ENCODE measurements at places on chromosomes 1 and 21.
A peak's percentile ranks its signal among the peaks of the same experiment; 100 is the strongest.

GRCh38 chr1:41689558-41689981, 205.1 kb upstream of the EDN2 start:
- DNase-seq, result no peak

- no peak for DNase-seq
Observed at GRCh38 chr21:44088401-44088780, 18.8 kb upstream of the PWP2 start.

GRCh38 chr1:223150443-223150842, 7.4 kb upstream of the TLR5 start:
- DNase-seq, result no peak

DNA sequence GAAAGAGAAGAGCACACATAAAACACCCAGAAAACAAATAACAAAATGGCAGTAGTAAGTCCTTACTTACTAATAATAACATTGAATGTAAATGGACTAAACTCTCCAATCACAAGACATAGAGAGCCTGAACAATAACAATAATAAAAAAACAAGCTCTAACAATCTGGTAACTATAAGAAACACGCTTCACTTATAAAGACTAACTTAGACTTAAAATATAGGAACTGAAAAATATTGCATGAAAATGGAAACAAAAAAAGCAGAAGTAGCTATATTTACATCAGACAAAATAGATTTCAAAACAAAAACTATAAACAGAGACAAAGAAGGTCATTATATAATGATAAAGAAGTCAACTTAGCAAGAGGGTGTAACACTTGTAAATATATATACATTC, 83.1 kb upstream of the LYPLAL1 start:
- no peak for DNase-seq

GRCh38 chr1:221272940-221273339, 393.7 kb downstream of the HLX start:
- DNase-seq, result no peak

- DNase-seq, result no peak
Observed at GRCh38 chr1:15714406-15715136, 21.5 kb upstream of the SLC25A34 start.

DNA sequence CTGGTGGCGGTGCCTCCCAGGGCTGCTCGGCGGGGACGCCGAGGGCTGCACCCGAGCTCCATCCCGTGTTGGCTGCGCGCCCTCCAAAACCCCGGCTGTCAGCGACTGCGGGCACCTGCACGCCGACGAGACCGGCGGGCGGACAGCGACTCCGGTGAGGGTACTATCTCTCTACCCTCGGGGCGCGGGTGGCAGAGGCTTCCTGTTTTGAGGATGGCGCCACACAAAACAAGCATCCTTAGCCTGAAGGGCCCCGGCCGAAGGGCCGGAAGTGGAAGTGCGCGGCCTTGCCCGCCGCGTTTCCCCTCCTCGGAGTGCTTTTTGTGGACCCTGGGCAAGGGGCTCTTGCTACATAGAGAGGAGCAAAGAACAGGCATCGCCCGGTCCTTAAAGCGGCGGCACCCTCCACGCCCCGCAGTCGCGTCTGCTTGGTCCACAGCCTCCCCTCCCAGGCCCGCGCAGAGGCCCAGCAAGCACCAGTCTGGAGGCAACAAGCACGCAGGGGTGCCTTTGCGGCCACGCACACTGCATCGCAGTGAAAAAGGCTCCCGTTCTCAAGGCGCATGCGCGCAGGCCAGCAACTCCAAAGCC, 561 bp upstream of the COQ8A start:
- peak; percentile 50 for DNase-seq

DNA sequence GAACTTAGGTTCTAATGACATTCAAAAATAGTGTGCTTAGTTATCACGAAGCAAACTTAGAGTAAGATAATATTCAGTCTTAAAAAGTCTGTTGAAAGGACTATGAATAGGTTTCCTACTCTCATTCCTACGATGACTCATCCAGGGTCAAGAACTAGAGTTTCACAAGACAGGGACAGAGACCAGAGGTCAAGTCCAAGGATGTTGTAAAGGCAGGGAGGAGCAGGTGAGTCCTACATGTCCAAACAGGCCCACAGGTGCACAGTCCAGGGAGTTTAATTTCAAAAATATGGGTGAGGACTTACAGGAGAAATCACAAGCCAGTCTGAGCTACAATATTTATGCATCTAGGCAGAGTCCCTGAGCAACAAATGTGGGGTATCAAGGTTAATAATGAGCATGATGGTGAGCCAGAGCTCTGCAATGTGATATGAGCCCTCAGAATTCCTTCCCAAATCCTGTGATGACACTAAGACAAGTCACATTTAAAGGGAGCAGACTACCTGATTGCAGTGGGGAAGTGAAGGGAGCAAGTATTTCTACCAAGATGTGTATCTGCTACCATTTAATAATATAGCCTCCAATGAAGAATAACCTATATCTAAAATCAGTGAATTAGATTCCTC, 100.0 kb upstream of the NRIP1 start:
- DNase-seq, result no peak

- no peak for DNase-seq
Observed at GRCh38 chr1:55129194-55129728, 85.9 kb downstream of the USP24 start.

DNA sequence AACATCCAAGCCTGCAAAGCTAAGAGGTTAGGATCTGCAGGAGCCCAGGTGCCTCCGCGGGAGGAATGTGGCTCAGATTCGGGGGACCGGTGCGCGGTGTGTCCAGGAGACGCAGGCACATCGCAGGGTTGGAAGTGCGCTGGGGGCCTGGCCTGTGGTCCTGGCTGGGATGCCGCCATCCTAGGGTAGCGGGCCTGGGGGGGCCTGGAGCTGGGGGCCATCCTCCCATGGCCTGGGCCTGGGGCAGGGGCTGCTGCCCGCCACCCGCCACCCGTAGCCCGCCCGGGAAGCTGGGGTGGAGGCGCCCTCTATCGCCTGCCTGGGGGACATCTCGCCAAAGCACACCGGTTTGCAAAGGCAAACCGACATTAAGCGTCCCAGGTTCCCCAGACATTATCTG, 170.6 kb upstream of the ARHGEF16 start:
- no peak for DNase-seq

DNA sequence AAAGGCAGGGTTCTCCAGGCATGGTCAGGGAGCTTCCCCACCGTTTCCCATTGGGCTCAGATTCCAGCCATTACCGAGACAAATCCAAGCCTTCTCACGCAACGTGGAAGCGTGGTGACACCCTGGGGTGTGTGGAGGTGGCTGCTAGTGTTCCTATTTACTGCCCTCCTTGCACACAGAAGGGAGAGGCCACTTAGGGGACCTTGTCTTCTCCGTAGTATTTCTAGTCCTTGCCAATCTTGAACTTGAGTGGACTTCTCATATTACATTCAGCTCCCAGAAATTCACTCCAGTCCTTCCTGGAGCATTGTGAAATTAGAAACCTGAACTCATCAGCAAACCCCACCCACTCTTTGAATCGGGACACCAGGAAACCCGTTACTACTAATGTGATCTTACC, 131.6 kb downstream of the AJAP1 start:
- no peak for DNase-seq

DNA sequence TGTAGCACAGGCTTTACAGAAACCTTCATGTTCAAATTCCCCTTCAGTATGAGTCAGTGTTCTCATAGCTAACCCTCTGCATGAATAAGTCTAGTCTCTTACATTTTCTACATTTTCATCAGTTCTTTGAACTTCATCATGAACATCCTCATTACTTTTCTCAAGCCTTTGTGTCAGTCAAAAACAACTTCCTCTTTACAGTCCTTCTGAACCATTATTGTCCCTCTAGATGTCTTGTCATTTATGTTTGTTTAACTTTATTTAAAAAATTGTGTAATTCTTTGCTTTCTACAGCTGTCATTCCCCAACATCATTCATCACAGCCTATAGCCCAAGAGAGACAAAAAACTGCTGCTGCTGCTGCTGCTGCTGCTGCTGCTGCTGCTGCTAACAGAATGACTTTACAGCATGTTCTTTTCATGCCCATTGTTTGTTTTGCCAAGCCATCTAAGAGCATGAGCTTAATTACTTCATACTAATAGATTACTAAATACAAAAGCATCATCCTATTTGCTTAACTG, 133.1 kb downstream of the LRRC40 start:
- DNase-seq, result no peak

GRCh38 chr1:232435729-232436128, 194.2 kb downstream of the SIPA1L2 start:
- no peak for DNase-seq

GRCh38 chr1:25472471-25472870, 41.8 kb downstream of the MACO1 start:
- no peak for DNase-seq

DNA sequence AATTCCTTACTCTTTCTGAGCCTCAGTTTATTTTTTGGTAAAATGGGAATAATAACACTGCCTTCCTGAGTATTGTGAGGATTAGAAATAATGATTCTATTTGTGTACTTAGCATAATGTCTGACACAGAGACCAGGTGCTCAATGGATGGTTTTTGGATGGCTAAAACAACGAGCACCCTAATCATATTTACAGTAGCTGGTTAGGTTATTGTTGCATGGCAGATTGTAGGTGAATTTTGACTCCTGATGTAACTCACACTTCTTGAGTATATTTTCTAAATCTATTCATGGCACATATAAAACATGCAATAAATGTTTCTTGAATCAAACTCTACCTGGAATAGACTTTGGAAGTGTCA, 11.9 kb upstream of the DUSP10 start:
- DNase-seq, result no peak

DNA sequence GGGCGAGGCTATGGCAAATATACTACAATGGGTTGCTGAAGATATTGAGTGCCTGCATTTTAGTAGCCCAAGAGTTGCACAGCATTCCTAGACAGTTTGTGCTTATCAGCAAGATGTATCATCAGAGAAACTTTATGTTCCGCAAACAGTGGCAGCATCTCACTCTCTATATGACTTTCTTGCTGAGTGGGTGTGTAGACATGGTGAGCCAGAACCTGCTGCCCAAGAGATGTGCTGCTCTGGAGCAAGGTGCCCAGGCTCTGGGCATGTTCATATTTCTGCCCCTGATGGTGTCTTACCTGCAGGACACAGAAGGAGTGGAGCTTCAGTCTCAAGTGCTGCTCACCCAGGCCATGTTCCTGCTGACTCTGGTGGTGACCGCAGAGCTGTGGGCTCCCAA, 8.2 kb upstream of the RGSL1 start:
- DNase-seq, result no peak

- DNase-seq, result no peak
Observed at GRCh38 chr1:168004531-168004930, 67.7 kb upstream of the MPC2 start.

DNA sequence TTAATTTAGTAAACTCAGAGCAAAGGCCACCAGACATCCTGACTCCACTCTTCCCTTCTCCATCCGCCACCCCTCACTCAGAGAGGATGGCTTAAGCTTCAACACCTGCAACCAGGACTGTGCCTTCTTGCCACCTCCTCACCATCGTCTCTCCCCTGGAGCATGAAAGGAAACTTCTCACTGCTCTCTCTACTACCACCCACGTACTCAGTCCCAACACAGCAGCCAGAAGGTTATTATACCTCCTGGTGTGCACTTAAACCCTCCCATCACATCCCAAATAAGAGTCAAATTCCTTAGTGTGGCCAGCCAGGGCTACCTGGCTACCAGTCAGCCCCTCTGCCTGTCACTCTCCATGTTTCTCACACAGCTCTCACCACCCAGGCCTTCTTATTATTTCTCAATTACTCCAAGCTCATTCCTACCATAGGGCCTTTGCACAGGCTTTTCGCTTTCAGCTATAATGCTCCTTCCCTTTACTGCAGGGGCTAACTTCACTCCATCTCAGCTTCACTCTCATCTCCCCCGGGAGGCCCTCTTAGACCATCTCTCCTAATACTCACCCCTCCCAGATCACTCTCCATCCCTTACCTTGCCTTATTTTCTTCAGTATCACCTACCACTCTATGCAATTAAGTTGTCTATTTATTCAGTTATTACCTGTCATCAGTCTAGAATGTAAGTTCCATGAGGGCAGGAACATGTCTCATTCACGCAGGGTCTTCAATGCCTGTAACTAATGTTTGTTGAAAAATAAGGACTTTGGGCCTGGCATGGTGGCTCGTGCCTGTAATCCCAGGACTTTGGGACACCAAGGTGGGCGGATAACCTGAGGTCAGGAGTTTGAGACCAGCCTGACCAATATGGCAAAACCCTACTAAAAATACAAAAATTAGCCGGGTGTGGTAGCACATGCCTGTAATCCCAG, 137.5 kb downstream of the TOMM20 start:
- DNase-seq, result no peak

All from effector memory CD8-positive, alpha-beta T cell (primary cell).